ENCODE measurements at places on chromosomes 7 and 10.

- DNase-seq, result no peak
These were observed 87.4 kb downstream of the COL26A1 start for GRCh38 chr7:101450064-101450463.

DNA sequence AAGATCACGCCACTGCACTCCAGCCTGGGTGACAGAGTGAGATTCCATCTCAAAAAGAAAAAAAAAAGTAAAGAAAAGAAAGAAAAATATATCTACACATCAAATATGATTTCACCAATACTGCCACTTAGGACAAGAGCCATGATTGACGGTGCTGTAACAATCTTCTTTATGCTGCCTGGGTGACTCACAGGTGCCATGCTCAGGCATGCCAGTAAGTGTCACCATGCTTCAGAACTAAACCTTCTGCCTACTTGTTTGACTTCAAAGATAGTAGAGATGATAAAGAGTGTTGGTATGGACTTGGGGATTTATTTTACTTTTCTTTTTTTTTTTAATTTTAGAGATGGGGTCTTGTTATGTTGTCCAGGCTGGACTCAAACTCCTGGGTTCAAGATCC, 33.6 kb upstream of the DNMBP start:
- no peak for DNase-seq

DNA sequence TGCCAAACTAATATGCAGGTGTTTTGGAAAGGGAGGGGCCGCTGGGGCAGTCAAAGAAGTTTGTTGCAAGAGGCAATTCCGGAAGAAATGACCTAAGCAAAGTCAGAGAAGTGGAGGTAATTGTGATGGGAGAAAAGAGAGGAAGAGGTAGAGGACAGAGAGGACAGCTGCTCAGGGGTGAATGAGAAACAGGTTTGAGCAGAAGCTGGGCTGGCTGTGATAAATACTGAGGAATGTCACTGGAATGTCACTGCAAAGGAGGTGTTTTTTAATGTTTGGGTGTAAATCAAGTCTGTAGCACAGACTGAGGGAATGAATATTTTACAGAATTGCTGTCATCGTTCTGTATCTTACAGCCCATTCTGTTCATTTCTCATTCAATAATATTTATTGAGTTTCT, 207.2 kb downstream of the DPP6 start:
- DNase-seq, result no peak

DNA sequence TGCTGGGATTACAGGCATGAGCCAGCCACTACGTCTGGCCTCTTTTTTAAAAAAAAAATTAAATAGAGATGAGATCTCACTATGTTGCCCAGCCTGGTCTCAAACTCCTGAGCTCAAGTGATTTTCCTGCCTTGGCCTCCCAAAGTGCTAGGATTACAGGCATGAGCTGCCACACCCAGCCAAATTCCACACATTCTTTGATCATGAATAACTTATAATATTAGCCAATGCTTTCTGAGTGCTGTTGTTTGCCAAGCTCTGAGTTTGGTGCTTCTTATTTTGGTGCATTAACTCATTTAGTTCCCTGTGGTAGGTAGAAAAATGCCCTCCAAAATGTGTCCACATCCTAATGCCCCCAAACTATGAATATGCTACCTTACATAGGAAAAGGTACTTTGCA, 47.2 kb upstream of the MKI67 start:
- no peak for DNase-seq

- no peak for DNase-seq
These were observed 349.7 kb upstream of the COBL start for GRCh38 chr7:51666266-51666665.

DNA sequence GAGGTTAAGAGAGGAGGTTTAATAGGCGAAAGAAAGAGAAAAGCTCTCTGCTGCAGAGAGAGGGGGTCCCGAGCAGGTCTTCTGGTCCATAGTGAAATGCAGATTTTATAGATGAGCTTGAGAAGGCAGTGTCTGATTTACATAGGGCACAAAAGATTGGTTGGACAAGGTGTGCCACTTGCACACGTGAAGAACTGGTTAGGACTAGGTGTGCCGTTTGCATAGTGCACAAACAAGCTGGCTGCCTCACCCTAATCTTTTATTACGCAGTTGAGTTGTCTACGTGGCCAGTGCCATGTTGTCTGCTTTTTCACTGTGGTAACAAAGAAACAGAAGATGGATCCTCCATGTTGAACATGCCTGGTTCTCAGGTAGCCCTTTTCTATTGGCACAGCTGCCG, 82.6 kb downstream of the AMPH start:
- DNase-seq, result no peak

DNA sequence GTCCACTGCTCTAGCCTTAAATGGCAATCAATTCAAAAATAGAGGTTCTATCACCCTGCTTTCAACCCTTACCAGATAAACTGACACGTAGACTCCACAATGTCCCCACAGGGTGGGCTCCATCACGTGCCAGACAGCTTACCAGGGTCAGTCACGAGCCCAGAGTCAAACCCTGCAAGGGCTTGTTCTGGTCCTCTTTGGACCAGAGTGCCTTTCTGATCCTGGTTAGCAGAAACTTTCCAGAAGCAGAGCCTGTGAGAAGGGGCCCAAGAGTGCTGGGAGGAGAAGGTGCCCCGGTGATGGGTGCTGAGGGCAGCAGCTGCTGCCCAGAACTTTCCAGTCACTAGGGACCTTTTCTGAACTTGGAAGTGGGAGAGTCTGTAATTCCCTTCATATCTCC, 354 bp upstream of the GIMAP5 start:
- no peak for DNase-seq

DNA sequence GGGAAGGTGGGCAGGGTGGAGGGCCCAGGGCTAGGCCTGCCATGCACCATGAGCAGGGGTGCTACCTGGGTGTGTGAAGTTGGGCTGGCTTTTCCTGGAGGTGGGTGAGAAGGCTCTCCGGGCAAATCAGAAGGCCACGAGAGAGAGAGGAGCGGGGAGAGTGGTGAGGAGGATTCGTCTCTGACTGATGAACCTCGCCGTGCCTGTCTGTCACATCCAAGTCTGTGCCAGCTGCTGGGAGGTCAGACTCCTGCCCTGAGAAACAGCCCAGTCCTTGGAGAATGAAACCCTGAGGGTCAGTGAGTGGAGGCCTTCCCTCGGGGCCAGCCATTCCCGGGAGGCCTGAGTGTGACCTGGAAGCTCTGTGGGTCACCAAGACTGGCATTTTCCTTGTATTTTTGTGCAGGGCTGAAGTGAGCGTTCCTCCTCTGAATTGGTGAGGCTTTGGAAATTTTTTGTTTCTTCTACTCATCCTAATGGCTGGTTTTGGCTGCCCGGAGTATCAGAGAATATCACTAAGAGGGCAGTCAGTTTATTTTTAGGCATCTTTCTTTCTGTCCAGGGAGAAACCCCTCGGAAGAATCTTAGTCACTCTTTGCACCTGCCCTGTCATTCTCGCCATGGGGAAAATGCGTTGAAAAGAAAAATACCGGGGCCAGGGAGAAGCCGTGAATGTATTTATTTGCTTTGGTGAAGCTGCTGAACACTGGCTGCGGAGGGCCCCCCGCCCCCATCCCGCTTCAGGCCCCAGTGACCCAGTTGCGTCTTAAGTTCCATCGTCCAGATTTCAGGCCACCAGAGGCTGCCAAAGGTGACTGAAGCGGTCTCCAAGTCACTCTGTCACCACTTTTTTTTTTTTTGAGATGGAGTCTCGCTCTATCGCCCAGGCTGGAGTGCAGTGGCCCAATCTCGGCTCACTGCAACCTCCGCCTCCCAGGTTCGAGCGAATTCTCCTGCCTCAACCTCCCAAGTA, 6.5 kb upstream of the AP5Z1 start:
- DNase-seq, result no peak

DNA sequence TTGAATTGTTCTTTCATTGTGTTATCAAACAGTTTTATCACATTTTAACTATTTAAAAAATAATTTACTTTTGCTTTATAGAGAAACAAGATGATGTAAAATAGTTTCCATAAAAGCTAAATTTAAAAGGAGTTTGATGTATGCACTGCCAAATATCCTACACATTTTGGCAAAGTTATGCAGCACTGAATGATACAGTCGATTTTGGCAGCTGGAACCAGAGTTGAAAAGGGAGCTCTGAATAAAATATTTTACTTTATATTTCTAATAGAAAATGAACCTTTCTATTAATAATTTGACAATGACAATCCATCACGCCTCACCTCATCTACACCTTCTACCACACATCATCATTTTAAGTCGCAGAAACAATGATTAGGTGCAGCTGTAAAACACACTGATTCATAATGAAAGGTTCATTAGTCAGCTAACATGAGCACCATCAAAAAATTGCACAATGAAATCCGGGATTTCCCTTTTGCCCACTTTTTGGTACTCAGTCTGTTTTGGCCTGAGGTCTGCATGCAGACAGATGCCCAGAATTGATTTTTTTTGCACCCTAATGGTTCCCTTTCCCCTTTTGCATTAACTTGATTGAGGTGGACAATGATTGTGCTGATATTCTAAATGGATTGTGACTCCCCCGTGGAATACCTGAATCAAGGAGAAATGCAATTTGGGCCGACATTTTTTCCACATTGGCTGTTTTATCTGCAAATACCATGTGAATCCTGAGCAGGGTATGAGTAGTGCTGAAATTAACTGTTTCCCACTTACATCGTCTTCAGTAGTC, 105.8 kb downstream of the THSD7A start:
- DNase-seq, result no peak

GRCh38 chr10:92720831-92721165, 31.0 kb downstream of the HHEX start:
- DNase-seq, result no peak

- no peak for DNase-seq
These were observed 9.8 kb downstream of the DHX32 start for GRCh38 chr10:125871338-125871737.

DNA sequence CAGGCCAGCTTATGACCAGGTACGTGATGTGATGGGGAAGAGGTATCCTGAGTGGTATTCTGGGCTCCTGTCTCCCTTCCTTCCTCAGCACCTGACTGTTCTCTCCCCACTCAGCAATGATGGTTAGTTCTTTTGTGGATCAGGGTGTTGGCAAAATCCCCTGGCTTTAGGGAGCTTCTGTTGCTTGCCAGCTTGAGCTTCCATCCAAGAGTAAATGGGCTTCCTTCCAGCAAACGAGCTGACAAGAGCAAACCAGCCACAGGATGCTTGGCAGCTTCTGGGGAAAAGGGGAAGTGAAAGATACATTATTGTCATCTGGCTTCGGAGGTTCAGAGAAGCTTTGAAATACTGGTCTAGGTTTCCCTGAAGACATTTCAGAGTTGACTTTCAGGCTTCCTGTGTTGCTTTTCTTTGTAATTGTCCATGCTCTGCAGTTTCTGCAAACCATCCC, 5.2 kb downstream of the DUSP5 start:
- DNase-seq, result no peak

- DNase-seq, result no peak
These were observed 116.6 kb upstream of the CDK1 start for GRCh38 chr10:60661637-60662036.

DNA sequence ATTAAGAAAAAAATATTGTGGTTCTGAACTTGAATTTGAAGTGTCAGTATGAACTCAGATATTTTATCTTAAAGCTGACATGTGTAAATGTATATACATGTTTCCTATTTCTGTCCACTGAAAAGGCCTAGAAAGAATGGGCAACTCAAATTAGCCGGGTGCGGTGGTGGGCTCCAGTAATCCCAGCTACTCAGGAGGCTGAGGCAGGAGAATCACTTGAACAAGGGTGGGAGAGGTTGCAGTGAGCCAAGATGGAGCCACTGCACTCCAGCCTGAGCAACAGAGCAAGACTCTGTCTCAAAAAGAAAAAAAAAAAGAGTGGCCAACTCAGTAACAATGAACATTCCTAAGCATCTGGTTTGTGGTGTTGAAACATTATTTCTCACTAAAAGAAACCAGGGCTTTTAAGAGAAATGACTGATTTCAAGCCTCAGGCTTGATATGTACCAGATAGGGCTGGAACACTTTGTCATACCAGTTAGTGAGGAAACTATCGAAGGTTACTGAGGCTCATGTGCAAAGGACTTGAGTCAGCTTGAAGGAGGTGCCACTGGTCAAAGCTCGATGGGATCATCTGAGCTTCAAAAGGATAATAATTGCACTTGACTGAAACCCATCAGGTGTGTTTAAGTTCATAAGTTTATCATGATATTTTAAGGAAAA, 40.5 kb downstream of the AOAH start:
- no peak for DNase-seq

DNA sequence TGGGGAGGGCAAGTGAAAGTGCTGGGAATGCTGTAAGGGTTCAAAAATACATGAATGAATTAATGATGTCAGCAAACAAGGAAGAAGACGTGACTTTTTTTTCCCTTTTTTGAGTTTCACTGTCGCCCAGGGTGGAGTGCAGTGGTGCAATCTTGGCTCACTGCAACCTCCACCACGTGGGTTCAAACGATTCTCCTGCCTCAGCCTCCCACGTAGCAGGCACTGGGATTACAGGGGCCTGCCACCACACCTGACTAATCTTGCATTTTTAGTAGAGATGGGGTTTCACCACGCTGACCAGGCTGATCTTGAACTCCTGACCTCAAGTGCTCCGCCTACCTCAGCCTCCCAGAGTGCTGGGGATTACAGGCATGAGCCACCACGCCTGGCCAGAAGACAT, 30.0 kb downstream of the DENND10 start:
- DNase-seq, result no peak

DNA sequence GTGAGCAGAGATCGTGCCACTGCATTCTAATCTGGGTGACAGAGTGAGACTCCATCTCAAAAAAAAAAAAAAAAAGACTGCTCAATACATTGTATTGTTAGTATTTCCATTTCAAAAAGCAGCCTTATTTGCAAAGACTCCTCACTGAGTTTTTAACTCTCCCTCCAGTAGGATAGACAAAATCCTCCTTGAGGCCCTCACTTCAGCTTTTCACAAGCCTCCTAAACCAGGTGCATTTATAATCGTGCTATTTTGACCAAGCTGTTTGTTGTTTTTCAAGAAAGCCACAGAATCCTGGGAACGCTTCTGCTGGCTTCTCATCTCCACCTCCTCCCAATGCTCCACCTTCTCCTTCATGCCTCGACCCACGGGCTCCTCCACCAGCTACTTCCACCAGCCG, 6.3 kb upstream of the DDIT4 start:
- DNase-seq, result no peak

Data from activated T-helper 1 cell treated with anti-CD3 and anti-CD28 coated beads, Interleukin-2, amount 50 U/mL, for 16 hours (primary cell).